ENCODE measurements at places on chromosomes 7 and 10.

DNA sequence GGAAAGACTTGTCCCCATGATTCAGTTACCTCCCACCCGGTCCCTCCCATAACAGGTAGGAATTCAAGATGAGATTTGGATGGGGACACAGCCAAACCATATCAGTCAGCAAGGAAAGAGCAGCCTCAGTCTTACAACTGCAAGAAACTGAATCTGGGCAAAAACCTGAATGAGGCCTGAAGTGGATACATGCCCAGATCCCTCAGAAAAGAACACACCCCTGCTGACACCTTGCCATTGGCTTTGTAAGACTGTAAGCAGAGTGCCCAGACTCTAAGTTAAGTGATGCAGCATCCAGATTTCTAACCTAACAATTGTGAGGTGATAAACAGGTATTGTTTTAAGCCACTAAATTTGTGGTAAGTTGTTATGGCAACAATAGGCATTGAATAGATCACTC is 670.8 kb downstream of the SORCS1 start:
- no peak for DNase-seq

- no peak for DNase-seq
Observed at GRCh38 chr7:111833466-111833865, 271.2 kb upstream of the IMMP2L start.

GRCh38 chr7:92644406-92645113 is 54.4 kb upstream of the FAM133B start:
- DNase-seq, result no peak

- no peak for DNase-seq
Observed at GRCh38 chr7:159000859-159001435, 143.7 kb downstream of the VIPR2 start.

GRCh38 chr10:33347211-33347610 is 12.7 kb upstream of the NRP1 start:
- no peak for DNase-seq

DNA sequence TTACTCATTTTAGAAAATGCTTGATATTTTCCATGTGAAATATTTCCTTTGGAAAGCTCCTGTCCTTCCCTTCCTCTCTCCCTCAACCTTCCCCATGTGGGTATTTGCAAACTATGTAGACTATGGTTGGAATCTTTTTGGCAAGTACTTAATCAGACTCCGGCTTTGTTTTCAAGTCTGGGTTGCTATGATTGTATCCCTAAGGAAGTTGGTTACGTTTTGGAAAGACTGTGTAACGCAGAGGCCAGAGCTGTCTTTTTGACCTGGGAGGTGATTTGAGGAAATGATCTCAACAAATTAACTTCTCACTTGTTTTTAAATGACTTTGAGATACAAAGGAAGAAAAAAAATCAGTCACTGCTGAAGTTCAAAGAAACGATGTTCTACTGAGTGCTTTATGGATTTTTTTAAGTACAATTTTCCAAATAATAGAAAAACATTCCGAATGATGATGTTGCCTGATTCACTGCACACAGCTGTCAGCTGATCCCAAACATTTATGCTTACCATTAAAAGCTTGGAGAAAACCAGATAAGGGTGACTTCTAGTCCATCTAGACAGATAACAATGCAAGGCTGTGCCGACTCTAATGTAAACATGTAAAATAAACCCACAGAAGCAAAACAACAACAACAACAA is 145.5 kb upstream of the CELF2 start:
- peak; percentile 86 for DNase-seq

- no peak for DNase-seq
Observed at GRCh38 chr7:70647801-70648498, 484.0 kb upstream of the GALNT17 start.

DNA sequence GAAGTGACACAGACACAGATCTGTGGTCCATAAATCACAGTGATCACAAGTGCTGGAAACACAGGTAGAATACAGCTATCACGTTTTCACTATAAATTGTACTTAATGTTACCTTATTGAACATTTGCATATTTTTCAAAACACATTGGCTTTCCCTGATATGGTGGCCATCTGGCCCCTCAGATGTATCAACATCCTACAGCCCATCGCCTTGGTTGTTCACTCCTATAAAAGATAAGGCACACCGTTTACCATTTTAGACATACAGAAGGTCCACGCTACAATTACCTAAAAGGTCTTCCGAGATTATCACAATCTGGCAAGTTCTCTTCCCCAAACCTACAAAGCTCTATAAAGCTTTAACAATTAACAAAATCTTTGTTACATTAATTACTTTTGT is 91.4 kb downstream of the SRPK2 start:
- DNase-seq, result no peak

GRCh38 chr7:84664626-84665025 is 470.0 kb upstream of the SEMA3A start:
- DNase-seq, result no peak

All from AG09309 (cell line).